ENCODE measurements at places on chromosomes 2 and 18.

DNA sequence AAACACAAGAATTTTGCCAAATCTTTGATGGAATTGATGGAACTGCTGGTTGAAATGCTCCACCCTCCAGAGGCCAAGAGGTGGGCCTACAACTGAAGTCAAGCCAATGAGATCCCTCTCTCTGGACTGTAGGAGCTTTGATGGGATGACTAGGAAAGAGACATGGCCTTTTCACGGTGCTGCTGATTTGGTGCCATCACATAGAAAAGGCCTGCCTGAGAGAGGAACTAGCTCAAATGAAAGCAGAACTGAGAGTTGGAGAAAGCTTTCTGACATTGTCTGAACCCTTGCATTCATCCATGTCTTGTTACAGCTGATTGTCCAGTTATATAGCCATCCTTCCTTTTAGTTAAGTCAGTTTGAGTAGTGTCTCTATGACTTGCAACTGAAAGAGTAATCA lies 283.8 kb upstream of the LYPD1 start:
- DNase-seq, result no peak

DNA sequence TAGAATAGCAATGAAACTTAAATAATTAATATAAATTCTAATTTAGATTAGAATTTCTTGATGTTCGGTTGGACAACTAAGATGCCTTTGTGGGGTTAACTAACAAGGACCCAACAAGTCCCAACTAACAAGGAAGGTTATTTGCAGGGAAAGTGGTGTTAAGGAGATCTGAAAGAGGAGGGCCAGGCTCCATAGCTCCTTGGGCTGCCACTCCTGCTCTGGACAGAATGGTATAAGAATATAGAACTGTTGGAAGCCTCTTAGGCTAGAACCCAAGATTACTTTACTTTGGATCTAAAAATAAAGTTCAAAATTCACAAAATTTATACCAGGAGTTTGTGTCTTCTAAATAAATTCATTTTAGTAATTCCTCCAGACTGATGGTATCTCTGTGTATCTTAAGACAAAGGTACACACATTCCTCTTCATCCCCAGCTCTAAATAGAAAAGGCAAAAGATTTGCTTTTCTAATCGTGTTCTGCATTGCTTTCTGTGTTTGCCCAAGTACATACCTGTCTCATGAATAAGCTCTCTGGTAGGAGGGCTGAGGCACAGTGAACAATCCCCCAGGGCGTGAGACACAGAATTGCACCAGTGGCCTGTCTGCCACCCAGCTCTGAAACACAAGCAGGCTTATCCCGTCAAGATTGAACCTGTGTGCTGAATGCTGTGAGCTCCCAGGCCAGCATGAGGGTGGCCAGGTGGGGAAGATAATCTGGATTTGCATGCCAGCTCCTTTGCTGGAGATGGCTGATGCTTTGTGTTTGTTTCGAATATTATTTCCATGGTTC lies 176.0 kb downstream of the ACKR3 start:
- DNase-seq, result no peak

DNA sequence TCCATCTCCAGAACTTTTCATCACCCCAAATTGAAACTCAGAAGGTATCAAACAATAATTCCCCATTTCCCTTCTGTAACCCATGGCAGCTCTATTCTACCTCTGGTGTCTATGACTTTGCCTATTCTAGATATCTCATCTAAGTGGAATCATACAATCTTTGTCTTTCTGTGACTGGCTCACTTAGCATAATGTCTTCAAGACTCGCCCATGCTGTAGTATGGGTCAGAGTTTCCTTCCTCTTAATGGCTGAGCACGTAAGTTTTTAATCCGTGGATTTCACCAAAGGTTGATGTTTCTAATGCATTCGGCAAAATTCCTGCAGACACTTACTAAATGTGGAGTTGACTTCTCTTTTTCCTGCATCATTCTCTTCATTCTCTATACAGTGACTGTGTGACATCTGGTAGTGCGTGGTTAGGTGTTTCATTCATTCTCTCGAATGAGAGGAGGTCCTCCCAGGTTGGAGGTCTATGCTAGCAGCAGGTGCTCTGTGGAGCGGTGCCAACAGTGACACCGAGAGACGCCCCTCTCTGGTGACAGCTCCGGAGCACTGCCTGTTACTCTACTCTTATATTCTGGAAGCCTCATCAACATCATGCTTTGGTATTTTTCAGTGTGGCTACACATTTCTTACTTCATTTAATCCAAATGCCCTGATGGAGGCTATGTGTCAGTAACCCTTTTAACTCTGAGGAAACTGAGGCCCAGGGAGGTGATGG lies 50.1 kb downstream of the ATOH8 start:
- DNase-seq, result no peak

DNA sequence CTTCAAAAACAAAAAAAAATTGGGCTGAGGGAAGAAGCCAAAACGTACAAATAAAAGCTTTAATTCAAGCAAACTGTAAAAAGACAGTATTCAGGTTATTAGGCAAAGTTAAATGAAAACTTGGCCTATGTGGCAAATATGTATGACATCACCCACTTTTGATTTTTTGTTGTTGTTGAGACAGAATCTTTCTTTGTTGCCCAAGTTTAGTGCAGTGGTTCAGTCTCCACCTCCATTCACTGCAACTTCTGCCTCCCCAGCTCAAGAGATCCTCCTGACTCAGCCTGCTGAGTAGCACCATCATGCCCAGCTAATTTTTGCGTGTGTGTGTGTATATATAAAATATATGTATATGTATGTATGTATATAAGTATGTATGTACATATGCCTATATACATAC lies 440.4 kb upstream of the NRXN1 start:
- no peak for DNase-seq

- no peak for DNase-seq
Observed at GRCh38 chr2:110807522-110807921, 75.1 kb downstream of the ACOXL start.

DNA sequence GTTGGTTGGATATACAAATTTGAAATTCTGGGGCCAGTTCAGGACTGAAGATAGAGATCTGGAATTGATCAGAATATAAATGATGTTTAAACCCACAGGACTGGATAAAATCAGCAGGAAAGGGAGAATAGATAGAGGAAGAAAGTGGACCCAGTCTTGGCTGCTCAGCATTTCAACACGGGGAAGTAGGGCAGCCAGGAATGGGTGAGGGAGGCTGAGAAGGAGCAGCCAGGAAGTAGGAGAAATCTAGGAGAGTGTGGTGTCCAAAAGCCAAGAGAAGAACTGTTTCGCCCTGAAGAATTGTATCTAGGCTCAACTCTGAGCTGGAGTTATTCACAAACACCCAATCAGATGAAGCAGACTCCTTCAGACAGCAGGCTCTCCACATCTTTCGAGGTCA lies 197.9 kb downstream of the CDCA7 start:
- DNase-seq, result no peak

GRCh38 chr2:45849491-45850283 lies 198.2 kb downstream of the PRKCE start:
- no peak for DNase-seq

DNA sequence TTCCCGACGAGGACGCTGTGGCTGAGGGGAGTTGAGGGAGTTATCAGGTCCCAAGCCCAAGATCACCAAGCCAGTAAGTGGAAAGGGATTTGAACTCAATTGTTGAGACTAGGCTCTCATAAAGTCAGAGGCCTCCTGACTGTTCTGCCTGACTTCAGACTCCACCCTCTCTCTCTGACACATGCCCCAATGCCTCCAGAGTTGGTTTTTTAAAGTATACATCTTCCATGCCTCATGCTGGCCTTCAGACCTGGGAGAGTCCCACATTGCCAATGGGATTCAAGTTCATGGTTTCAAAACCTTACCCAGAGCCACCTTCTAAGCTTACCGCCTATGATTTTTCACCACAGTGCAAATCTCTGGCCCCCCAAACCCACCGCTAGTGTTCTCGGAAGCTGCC lies 100.8 kb downstream of the RTN4 start:
- no peak for DNase-seq

GRCh38 chr2:177830881-177831386 lies 241.6 kb downstream of the PDE11A start:
- no peak for DNase-seq

GRCh38 chr2:172704072-172704936 lies 31.3 kb upstream of the RAPGEF4 start:
- DNase-seq, result no peak

DNA sequence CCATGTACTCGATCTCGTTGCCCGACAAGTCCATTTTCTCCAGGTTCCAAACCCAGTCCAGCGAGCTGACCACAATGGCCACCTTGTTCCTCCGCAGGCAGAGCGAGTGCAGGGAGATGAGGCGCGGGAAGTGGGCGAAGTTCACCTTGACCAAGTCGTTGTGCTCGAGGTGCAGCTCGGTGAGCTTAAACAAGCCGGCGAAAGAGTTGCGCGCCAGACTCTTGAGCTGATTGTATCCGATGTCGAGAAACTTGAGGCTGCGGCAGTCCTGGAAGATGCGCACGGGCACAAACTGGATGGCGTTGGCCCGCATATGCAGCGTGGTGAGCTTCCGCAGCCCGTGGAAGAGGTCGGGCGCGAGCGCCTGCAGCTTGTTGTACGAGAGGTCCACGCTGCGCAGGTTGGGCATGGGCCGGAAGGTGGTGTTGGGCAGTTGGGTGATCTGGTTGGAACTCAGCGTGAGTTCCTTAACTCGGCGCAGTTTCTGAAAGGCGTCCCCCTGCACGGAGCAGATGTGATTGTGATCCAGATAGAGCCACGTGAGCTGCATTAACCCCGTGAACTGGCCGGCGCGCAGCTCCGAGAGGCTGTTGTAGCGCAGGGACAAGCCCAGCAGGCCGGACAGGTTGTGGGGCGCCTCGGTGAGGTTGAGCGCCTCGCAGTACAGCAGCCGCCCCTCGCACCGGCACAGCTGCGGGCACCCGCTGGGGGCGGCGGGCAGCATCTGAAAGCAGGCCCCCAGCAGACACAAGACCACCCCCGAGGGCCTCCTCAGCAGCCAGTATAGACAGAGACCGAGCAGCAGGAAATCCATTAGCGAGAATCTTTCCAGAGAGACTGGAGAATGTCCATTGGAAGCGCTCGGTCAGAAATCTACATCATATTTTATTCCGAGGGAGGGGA lies 1.3 kb downstream of the LRRTM1 start:
- no peak for DNase-seq

GRCh38 chr18:11818486-11819203 lies 32.6 kb upstream of the CHMP1B start:
- DNase-seq, result no peak

DNA sequence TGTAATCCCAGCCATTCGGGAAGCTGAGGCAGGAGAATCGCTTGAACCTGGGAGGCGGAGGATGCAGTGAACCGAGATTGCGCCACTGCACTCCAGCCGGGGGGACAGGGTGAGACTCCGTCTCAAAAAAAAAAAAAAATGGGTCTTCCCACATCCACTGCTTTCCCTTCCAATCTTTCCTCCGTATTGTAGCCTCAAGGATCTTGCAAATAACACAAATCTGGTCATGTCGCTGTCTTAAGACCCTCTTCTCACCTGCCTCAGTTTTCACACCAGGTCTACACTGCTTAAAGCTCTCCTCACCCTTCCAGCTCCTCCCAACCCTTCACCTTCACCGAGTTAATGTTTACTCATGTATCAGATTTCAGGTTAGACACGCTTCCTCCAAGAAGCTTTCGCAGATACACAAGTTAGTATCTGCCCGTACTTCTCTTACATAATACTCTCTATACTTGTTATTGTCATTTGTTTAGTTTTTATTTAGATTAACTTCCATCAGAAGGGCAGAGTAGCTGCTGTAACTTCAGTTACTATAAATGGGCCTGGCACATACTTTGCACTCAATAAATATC lies 1.5 kb downstream of the IER3IP1 start:
- no peak for DNase-seq

- no peak for DNase-seq
Observed at GRCh38 chr2:163593982-163594381, 141.8 kb downstream of the FIGN start.

DNA sequence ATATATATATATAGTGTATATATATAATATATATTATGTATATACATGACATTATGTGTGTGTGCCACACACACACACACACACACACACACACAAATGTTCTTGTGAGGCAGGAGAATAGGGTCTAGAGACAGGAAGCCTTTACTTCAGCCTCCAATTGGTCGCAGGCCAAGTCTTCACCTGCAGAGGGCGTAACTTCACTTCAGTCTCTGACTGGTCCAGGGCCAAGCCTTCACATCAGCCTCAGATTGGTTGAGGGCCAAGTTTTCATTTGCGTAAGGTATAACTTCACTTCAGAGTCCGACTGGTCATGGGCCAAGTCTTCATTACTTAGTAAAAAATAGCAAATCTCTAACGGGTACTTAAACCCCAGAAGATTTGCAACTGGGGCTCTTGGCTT lies 13.2 kb upstream of the SS18 start:
- DNase-seq, result peak; percentile 5

DNA sequence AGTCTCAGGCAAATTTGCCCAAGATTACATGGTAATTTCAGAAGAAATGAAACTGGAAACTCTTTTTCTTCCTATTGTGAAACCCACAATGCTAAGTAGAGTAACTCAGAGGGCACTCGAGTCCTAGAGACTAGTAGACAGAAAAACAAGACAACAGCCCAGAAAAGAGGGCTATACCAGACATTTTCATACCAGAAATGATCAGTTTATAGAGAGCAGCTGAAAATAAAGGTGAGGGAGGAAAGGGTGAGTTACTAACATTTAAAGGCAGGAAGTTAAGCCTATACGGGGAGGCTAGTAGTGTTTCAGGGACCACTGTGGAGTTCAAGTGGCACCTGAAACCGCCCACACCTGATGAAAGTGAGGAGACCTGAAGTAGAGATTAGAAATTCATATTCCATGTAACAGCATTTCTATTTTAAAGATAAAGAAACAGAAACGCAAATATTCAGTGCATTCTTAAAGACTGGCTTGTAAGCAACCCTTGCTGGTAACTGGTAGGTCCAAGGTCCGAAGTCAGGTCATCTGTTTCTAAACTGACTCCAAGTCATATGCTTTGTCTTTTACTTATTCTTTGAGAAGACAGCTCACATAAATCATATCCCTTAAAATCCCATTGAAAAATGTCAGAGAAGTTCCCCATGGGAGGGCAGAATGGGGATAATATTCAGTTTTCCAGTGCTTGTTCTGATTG lies 145.1 kb upstream of the ITGB6 start:
- no peak for DNase-seq

- no peak for DNase-seq
Observed at GRCh38 chr18:9906481-9906880, 7.3 kb upstream of the VAPA start.

DNA sequence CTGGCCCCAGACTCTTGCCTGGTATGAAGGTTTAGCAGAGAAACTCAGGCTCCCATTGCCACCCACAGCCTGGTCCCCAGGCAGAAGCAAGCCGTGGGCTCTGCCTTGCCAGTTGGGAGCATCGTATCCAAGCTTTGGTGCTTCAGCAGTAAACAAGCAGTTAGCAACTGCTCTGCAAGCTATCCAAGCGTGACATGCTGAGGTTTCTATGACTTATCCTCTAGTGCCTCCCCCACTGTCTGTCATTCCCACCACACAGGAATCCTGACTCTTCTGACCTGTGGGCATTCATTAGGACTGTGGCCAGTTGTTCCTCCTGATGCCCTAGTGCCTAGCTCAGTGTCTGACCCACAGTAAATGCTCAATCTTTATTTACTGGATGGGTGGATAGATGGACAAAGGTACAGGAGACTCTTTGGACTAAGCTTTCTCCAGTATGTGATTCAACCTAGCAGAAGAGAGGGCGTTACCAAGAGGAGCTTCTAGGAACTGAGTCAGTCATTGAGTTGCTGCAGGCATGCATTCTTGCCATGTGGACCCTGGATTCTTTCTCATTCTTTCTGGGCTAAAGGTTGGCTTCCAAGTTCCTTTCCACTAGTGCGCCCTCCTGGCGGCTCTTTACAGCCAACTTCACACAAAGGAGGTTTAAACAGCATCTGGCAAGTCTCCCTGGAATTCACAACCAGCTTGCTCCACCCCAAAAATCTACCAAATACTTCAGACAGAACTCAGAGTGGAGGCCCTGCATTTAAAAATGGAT lies 40.6 kb upstream of the MRPL19 start:
- no peak for DNase-seq
